ENCODE measurements at places on chromosomes 5 and 9.

GRCh38 chr5:139265001-139265400, 28.5 kb upstream of the MATR3 start:
- H3K36me3 ChIP-seq, result no peaks in the 10 kb centered on the region
- no peak overlapping the region for H3K27ac ChIP-seq

- no peaks in the 10 kb centered on the region for H3K36me3 ChIP-seq
- no peak overlapping the region for H3K27ac ChIP-seq
- no peak for DNase-seq
- H3K4me3 ChIP-seq, result no peak overlapping the region
- H3K27me3 ChIP-seq, result no peaks in the 10 kb centered on the region
Observed at GRCh38 chr9:136564379-136564988, 18.6 kb upstream of the NOTCH1 start.

DNA sequence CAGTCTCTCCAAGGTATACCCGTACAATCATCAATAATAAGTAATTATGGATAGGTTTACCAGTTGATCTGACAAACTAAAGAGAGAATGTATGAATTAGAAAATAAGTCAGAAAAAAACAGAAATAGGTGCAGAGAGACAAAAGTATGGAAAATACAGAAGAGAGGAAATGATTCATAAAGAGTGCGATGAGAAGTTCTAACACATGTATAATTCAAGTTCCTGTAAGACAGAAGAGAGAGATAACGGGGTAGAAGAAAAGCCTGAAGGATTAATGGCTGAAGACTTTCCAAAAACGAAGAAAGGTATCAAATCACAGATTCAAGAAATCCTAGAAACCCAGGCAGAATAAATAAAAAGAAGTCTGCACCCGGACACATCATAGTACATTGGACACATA, 16.2 kb upstream of the SMU1 start:
- no peaks in the 10 kb centered on the region for H3K4me1 ChIP-seq
- H3K36me3 ChIP-seq, result no peaks in the 10 kb centered on the region
- no peak for DNase-seq
- H3K4me3 ChIP-seq, result no peak overlapping the region
- no peaks in the 10 kb centered on the region for H3K27me3 ChIP-seq

GRCh38 chr5:8184455-8185063, 315.6 kb downstream of the MTRR start:
- H3K27ac ChIP-seq, result no peak overlapping the region
- H3K4me1 ChIP-seq, result no peaks in the 10 kb centered on the region
- H3K4me3 ChIP-seq, result no peak overlapping the region
- H3K36me3 ChIP-seq, result no peaks in the 10 kb centered on the region
- H3K27me3 ChIP-seq, result no peaks in the 10 kb centered on the region
- peak; percentile 27 for DNase-seq

- H3K36me3 ChIP-seq, result no peaks in the 10 kb centered on the region
- no peak overlapping the region for H3K4me3 ChIP-seq
- H3K27ac ChIP-seq, result no peak overlapping the region
- DNase-seq, result no peak
- H3K27me3 ChIP-seq, result no peaks in the 10 kb centered on the region
- H3K4me1 ChIP-seq, result peaks cover 13% of the 10 kb centered on the region
Observed at GRCh38 chr9:100086097-100086635, 12.6 kb downstream of the ERP44 start.

- no peak overlapping the region for H3K27ac ChIP-seq
- H3K4me1 ChIP-seq, result no peaks in the 10 kb centered on the region
- no peak for DNase-seq
- H3K4me3 ChIP-seq, result no peak overlapping the region
Observed at GRCh38 chr9:86563350-86563749, 209.1 kb upstream of the TUT7 start.

- no peak for DNase-seq
- no peaks in the 10 kb centered on the region for H3K27me3 ChIP-seq
Observed at GRCh38 chr5:87916320-87916719, 352.3 kb downstream of the TMEM161B start.

GRCh38 chr5:66655395-66656324, 59.5 kb downstream of the MAST4 start:
- no peaks in the 10 kb centered on the region for H3K27me3 ChIP-seq
- no peak for DNase-seq
- no peaks in the 10 kb centered on the region for H3K4me1 ChIP-seq

GRCh38 chr5:73122875-73123810, 2.8 kb downstream of the TMEM171 start:
- DNase-seq, result no peak
- no peaks in the 10 kb centered on the region for H3K36me3 ChIP-seq

- no peak overlapping the region for H3K27ac ChIP-seq
- H3K4me1 ChIP-seq, result no peaks in the 10 kb centered on the region
- H3K36me3 ChIP-seq, result no peaks in the 10 kb centered on the region
Observed at GRCh38 chr9:11872471-11872870, 820.7 kb upstream of the TYRP1 start.

GRCh38 chr9:82192211-82192610, 203.6 kb downstream of the SPATA31D1 start:
- peak; percentile 8 for DNase-seq
- no peak overlapping the region for H3K4me3 ChIP-seq
- peaks cover 21% of the 10 kb centered on the region for H3K4me1 ChIP-seq
- no peak overlapping the region for H3K27ac ChIP-seq

DNA sequence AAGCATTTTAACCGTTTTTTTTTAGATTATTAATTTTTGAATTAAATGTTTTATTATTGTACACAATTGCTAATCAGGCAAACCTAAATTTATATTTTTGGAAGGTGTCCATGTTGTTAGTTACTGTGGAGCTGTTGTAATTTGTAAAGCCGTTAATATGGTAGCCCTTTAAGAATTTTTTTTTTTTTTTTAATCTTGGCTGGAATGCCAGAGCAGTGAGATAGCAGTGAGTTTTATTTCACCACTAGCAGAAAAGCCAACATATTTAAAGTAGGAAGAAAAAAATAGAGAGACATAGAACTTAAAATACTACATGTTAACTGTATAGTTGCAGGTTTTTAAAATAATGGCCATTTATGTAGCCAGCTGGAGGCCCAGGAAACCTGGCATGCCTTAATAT, 35.3 kb upstream of the RNF20 start:
- H3K36me3 ChIP-seq, result no peaks in the 10 kb centered on the region
- no peak overlapping the region for H3K27ac ChIP-seq
- H3K4me3 ChIP-seq, result no peak overlapping the region
- H3K4me1 ChIP-seq, result no peaks in the 10 kb centered on the region
- no peaks in the 10 kb centered on the region for H3K27me3 ChIP-seq

- no peak overlapping the region for H3K4me3 ChIP-seq
- DNase-seq, result no peak
- no peaks in the 10 kb centered on the region for H3K27me3 ChIP-seq
Observed at GRCh38 chr5:134148986-134149539, 27.7 kb downstream of the SKP1 start.

GRCh38 chr5:75089662-75090061, 37.3 kb upstream of the GCNT4 start:
- no peaks in the 10 kb centered on the region for H3K4me1 ChIP-seq
- no peak overlapping the region for H3K27ac ChIP-seq
- DNase-seq, result no peak
- no peaks in the 10 kb centered on the region for H3K36me3 ChIP-seq
- H3K27me3 ChIP-seq, result no peaks in the 10 kb centered on the region
- no peak overlapping the region for H3K4me3 ChIP-seq

Data from common myeloid progenitor, CD34-positive (primary cell).